ENCODE measurements at places on chromosomes 1 and 21.

DNA sequence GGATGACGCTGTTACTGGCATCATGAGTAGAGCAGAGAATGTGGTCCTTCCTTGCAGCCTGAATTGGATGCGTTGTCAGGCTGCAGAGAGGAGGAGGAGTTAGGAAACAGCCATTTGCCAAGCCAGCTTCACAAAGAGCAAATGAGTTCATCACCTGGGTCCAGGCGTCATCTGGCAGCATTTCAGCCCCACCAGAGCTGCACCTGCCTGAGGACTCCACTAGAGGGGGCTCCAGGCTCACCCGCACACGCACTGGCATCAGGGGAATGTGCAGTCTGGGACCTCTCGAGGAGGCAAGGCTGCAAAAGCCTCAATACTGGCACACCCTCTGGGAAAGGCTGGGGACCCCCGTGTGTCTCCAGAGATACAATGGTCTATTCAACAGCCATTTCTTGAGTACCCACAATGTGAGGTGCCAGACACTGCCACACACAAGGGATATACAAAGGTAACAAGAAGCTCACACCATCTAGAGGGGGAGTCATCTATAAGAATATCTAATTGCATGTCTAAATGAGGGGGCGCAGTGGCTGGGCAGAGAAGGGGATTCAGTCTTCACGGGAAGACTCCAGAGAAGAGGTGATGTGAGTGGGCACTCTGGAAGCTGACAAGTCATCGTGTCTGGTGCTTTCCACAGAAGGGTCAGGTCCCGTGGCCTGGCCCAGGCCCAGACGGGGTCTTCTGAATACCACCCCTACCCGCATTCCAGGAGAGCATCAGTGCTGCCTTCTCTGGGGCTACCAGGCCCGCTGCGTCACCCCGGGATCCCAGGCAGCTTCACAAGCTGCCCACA is 53.5 kb upstream of the CNTN2 start:
- DNase-seq, result no peak

DNA sequence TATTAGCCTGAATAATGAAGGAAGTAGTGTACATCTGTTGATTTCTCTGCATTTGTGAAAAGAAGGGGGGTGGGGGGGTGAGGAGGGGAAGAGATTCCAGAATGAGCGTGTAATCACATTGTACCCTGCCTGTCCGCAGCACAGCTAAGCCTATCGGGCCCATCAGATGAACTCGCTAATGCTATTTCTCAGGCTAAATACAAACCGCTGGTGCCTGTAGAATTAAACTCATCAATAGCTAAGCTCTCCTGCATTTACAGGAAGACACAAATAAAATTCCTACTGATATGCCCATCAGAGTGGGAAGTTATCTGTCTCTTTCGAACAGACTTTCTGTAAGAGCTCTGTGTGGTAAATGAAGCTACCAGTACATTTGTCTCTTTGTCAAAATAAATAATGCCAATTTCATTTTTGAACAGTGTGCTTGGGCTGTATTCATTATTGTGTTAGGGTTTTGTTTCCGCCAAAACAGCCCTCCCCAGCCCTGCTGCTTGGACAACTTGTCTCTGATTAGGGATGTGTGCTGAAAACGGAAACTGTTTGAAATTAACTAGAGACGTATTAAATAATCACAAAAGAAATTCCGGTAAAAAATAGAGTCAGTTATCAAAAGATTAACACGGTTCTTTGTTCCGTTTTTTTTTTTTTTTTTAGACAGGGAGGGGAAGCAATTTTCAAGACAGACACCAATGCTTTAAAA is 305.4 kb downstream of the TTLL7 start:
- DNase-seq, result no peak

GRCh38 chr1:85134583-85135391 is 66.0 kb downstream of the SYDE2 start:
- no peak for DNase-seq

DNA sequence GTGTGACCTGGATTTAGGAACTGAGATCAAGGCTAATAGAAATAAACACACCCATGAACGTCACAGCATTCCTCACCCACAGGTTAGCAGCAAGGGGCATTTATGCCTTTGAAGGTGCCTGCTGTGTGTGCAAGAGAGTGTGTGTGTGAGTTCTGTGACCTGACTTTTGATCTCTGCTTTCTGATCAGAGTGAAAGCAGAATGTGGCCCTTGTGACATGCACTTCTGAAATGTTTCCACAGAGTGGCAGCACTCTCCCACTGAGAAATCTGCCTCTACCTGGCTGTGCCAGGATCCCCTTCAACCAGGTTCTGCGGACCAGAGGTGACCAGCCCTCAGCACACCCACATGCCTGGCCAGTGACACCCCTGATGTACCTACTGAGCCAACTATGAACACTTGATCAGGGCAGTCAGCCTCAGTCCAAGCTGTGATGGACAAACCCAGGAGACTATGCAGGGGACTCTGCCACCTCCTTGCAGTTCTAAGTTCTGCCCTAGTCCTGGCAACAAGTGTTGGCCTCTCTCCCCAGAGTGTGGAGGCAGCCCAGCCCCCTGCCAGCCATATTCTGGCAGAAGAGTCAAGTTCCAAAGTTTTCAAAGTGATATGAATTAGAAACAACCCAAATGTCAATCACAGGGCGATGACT is 41.0 kb downstream of the RXRG start:
- no peak for DNase-seq

All from stimulated activated CD8-positive, alpha-beta memory T cell treated with anti-CD3 and anti-CD28 coated beads, Interleukin-4, amount 100 ng/mL, for 1 hour (primary cell).